Aorta (tissue), 5 donors: ENCODE measurements at places on chromosomes 5 and 9. TPM values are rescaled to one million over a fixed set of nuclear protein-coding genes. Genes with fewer than 3 reads are reported as not detected.

TMEM215 gene
- not detected for total RNA-seq

MFAP3 gene
- 38.0 TPM for total RNA-seq

ANAPC2 gene
- total RNA-seq, result 38.7 TPM

PCDHB7 gene
- total RNA-seq, result 5.0 TPM

DNA sequence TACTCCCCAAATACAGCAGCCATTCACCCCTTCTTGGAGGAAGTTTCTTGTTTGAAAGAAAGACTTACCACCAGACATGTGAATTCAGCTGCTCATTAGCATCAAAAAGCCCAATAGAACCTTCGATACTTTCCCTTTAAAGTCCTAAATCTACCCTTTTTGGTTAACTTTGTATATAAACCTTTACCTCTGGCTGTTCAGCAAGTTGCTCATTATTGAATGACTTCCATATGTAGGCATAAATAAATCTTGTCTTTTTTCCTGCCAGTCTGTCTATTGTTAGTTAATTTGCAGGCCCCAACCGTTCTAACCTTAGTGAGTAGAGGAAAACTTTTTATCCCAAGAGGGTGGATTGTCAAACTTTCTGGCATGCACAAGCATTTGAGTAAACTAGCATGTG is 27.9 kb upstream of the FBXL17 start:
- no peak for DNase-seq

DNA sequence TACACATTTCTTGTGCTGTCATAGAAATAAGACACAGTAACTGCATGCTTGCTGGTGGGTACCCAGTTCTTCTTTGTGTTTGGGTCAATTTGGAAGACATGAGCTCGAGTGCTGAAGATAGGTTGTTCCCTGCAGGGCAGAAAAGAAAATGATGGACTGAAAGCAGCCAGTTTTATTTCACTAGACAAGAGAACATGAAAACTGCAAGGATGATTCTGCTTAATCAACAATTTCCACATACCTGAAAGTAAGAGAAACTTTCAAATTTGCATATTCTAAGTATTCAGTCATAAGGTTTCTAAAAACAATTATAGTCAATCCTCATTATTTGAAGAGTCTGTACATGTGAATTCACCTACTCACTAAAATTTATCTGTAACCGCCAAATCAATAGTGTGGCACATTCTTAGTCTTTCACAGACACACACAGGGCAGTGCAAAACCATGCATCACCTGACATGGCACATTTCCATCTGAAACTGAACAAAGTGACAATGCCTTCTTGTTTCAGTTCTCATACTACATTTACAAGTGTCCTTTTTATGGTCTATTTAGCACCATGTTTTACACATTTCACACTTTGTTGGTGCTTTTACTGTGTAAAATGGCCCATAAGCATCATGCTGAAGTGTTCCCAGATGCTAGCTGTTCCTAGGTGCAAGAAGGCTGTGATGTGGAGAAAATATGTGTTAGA is 56.9 kb downstream of the HOMER1 start:
- no peak for DNase-seq

DNA sequence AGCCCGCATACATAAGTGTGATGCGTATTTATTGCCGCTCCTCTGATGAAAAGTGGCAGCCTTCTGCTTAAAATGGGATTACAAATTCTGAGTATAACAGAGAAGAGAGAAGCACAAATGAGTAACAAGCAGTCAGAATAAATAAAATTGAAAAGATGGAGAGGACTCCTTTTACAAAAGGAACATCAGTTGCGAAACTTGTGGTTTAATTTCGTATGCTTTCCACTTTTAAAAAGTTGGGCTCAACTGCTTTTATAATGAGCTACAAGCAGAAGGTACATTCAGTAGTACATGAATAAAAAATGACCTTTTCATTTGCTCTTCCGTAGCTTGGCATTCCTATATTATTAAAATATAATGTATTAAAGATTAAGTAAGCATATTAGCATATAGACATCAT is 320.0 kb downstream of the FBXL17 start:
- no peak for DNase-seq

DNA sequence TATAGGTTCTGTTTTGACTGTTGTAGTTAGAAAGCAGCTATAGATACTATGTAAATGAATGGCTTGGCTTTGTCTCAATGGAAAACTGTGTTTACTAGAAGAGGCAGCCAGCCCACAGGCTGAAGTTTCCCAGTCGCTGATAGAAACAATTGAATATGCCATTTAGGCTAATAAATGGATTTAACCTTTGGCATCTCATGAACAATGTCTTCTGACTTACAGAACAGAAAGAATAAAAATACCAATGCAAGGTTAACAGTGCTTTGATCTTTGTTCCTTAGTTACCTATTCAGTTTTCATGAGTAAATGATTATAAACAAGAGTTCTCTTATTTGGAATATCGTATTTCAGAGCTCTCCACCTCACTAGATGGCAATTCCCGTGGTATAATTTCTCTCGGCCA is 120.6 kb downstream of the PAM start:
- no peak for DNase-seq

GRCh38 chr5:103561685-103562452 is 720 bp downstream of the NUDT12 start:
- DNase-seq, result peak; percentile 44

GRCh38 chr5:65483546-65484346 is 2.0 kb upstream of the ADAMTS6 start:
- no peak for DNase-seq

DNA sequence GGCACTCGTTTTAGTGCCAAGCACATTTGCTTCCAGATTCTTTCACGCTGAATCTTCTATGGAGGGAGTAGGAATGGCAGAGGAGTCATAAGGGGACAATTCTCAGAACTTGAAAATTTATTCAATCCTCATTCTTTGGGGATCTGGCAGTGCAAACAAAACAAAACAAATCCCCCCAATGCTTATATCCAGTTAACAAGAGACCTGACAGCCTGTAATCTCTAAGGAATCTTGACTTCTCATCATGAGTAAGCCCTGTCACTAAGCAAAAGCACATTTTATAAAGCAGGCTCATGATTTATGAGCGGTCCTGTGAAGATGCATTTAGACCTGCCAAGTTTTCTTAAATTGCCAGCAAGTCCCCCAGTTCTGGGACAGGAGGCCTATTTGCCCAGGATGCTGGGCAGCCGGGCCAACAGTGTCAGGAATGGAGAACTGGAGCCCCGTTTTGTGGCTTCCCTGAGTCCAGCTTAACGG is 513.9 kb downstream of the CTNND2 start:
- DNase-seq, result no peak

- DNase-seq, result no peak
These were observed 8.6 kb upstream of the SLC12A2 start for GRCh38 chr5:128074953-128075352.

GRCh38 chr5:110297152-110297670 is 429.3 kb downstream of the TMEM232 start:
- DNase-seq, result no peak

- DNase-seq, result peak; percentile 93
These were observed 222.3 kb downstream of the GLIS3 start for GRCh38 chr9:4077499-4078102.

GRCh38 chr9:122572456-122572855 is 10.7 kb downstream of the OR1L8 start:
- no peak for DNase-seq

- DNase-seq, result no peak
These were observed 1.3 kb downstream of the RANBP3L start for GRCh38 chr5:36300191-36300926.

GRCh38 chr9:135830496-135830895 is 76.8 kb downstream of the CAMSAP1 start:
- DNase-seq, result no peak
